ENCODE measurements at places on chromosomes 3 and 15.
A peak's percentile ranks its signal among the peaks of the same experiment; 100 is the strongest.

GRCh38 chr15:69789648-69790393 lies 307.9 kb downstream of the TLE3 start:
- DNase-seq, result no peak

DNA sequence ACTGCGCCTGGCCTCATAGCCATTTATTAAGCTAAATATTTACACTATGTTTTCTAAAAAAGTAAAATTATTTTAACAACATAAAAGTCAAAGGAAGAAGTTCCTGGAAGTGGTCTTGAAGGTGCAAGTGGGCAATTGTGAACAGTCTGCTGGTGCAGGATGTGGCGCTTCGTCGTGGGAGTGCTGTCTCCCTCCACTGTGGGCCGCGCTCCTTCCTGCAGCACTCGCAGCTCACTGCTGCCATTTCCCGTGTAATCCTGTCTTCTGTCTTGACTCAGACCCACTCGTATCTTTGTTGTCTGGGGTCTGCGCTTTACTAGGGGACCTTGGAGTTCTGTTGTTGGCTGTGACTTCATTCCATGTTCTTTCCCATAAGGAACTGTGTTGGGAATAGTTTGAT lies 56.3 kb downstream of the APBA2 start:
- no peak for DNase-seq

DNA sequence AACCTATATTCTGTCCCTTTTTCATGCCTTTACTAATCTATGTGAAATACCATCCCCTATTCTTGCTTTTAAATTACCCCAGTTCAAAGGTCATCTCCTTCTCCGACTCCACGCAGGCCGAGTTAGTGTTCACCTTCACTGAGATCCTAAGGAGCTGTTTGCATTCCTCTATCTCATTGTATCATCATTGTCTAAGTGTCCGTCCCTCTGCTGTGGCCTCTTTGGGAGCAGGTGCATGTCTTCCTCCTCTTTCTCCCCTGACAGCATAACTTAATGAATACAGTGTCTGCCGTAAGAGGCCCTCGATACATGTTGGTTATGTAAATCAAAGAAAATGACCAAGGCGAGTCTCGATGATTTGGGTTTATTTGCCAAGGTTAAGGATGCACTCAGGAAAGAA lies 4.9 kb upstream of the PPP1R2 start:
- DNase-seq, result no peak

DNA sequence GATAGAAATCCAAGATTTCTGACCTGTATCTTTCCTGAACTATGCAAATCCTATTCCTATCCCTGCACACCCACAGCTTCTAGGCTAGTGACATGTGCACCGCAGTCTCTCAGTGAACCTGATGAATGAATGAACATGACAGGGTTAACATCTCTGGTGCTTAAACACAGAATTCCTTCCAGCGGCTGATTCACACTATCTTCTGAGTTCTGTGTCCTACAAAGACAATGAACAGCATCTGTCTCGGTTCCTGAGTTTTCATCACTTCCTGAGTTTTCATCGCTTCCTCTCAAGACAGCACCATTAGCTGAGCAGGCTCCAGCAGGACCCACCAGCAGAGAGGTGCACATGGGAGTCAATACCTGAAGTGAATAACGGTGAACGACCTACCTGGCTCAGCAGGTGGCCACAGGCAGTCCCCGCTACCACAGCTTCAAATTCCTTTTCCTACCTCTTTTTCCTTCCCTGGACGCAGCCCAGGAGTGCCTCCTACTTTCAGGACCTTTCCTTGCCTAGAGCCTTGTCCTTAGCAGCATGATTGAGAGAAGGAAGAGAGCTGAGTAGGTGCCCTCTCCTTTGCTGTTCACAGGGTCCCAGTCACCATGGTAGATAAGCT lies 113.5 kb downstream of the IGF2BP2 start:
- DNase-seq, result no peak

DNA sequence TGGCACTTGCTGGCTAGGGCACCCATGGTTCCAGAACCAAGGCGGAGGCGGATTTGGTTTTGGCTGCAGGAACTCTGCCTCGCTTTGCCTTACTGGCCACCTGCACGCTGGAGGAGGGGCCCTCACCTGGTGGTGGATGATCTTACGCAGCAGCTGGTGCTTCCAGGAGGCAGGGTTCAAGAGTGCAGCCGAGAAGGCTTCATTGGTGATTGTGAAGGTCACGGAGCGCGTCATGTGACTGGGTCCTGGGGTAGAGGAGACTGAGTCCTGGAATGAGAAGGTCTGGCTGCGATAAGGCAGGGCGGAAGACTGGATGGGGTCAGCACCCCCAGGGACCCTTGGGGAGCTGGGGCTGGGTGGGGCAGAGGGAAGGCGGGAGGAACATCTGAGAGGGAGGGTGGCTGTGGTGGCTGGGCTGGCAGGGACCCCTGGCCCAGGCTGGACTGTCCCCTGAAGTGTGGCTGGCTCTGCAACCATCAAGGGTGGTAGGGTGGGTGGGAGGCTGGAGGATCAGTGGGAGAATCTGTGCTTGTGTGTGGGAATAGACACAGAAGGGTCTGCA lies 25.8 kb upstream of the GOLGA6C start:
- peak; percentile 4 for DNase-seq

GRCh38 chr3:20503394-20504082 lies 317.5 kb upstream of the SGO1 start:
- no peak for DNase-seq

DNA sequence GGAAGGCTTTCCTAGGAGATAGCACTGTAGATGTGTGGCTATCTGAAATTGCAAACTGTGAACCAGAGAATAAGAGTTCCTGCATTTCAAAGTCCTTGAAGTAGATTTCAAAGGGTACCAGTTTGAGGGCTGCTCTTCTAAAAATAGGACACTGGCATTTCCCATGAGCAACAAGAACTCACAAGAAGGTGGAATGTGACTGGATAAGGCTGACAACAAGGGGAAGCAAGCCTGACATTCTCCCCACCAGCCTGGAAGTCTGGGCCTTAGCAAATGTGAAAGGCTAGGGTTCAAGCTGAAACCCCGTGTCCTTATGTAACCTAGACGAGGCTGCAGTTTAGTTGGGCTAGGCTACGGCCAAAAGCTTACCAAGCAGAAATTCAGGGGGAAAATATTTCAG lies 18.7 kb upstream of the TJP1 start:
- DNase-seq, result no peak

All from 8988T (cell line).